ENCODE measurements at places on chromosomes 16 and 17. TPM values are rescaled to one million over a fixed set of nuclear protein-coding genes. Genes with fewer than 3 reads are reported as not detected.

DNA sequence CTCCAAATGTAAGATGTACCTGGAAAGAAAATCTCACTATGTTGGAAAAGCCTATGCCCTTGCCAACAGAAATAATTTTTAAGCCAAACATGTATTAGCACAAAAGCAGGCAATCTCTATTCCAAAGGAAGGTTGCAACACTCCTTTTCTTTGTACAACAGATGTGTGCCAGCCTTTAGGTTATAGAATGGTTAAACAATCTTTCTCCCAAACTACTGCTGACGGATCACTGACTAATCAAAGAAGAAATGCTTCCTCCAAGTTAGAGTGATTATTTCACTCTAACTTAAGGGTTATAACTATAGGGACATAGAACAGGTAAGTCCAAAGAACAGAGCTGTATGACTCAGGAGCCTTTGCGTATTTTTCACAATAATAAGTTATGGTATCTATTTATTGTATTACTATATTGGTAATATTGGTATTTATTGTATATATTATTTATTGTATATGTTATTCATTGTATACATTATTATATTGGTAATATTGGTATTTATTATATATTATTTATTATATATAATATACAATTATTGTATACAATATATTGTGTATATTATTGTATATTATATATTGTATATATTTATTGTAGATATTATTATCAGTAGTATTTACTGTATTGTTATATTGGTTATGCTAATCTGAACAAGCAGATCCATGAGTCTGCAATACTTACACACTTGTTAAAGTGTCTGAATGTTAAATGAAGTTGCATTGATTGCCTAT, 36.7 kb upstream of the ABCA5 start:
- H3K4me3 ChIP-seq, result no peak overlapping the region
- no peaks in the 10 kb centered on the region for H3K36me3 ChIP-seq
- no peak for DNase-seq
- H3K27ac ChIP-seq, result no peak overlapping the region

NUPR1 gene
- total RNA-seq, result not detected

DNA sequence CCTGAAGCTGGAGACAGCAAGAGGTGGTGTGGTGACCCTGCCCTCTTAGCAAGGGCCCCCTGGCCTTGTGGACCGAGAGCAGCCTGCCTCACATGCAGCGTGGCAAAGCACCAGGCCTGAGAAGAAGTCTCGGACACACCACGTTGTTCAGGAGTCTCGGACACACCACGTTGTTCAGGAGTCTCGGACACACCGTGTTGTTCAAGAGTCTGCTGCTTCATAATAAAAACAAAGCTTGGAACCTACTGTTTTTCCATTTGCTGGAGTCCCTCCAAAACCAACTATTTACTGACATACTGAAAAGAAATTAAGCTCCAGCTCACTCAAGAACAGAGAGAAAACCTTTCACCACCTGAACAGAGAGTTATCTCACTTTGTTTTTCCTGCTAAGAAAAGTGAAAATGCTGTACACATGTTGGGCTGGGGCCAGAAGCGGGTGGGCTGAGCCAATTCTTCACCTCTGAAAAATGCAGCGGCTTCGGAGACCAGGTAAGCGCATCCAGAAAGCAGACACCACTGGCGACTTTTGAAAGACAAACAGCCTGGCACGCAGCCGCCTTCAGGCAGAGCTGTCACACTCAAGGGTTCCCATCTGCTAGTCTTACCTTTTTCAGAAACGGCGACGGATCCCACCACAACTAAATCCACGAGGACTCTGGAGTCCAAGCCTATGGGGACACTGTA, 8.9 kb downstream of the MTHFSD start:
- H3K4me3 ChIP-seq, result no peak overlapping the region
- DNase-seq, result no peak
- no peaks in the 10 kb centered on the region for H3K27me3 ChIP-seq
- H3K27ac ChIP-seq, result no peak overlapping the region

KRTAP9-4 gene
- total RNA-seq, result not detected

TP53TG3B gene
- total RNA-seq, result not detected

COIL gene
- 23.5 TPM for total RNA-seq

GRCh38 chr16:90031931-90032673, 12.8 kb upstream of the DBNDD1 start:
- H3K4me1 ChIP-seq, result no peaks in the 10 kb centered on the region
- DNase-seq, result no peak
- peaks cover 10% of the 10 kb centered on the region for H3K36me3 ChIP-seq
- H3K4me3 ChIP-seq, result no peak overlapping the region

DNA sequence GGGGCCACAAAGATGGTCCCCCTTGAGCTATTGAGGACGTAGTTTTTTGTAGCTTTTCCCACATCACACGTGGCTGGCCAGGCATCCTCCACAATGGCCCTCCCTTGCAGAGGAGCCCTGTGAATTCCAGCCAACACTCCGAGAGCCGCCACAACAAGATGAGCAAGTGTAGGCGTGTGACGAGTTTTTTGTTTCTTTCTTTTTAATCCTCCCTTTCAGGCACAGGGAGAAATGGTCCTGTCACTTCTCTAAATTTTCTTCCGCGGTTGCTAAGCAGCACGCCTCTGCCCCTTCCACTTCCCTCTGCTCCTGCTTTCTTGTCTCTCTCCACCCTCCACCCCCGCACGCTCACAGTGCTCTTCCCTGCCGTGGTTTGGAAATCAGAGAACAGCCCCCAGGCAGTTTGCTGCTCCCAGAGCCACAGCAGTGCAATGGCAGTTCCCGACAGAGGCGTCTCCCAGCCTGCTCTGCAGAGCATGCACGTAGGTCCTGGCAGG, 68.0 kb upstream of the MRTFB start:
- no peaks in the 10 kb centered on the region for H3K4me1 ChIP-seq
- no peaks in the 10 kb centered on the region for H3K36me3 ChIP-seq
- H3K27ac ChIP-seq, result no peak overlapping the region

- H3K4me3 ChIP-seq, result no peak overlapping the region
- H3K27me3 ChIP-seq, result peaks cover 22% of the 10 kb centered on the region
- H3K4me1 ChIP-seq, result no peaks in the 10 kb centered on the region
- H3K27ac ChIP-seq, result no peak overlapping the region
- H3K36me3 ChIP-seq, result no peaks in the 10 kb centered on the region
Observed at GRCh38 chr16:71359431-71359830, 908 bp downstream of the CALB2 start.

GRCh38 chr16:84724606-84725309, 25.0 kb downstream of the USP10 start:
- peaks cover 27% of the 10 kb centered on the region for H3K4me1 ChIP-seq
- DNase-seq, result no peak
- H3K27me3 ChIP-seq, result no peaks in the 10 kb centered on the region
- H3K4me3 ChIP-seq, result no peak overlapping the region
- no peak overlapping the region for H3K27ac ChIP-seq
- no peaks in the 10 kb centered on the region for H3K36me3 ChIP-seq

MT1B gene
- total RNA-seq, result not detected

All from CD8-positive, alpha-beta memory T cell (primary cell).